Calu3 (cell line): ENCODE measurements at places on chromosomes 16 and 17. TPM values are rescaled to one million over a fixed set of nuclear protein-coding genes. Genes with fewer than 3 reads are reported as not detected.

- H3K27me3 ChIP-seq: peaks cover 74% of the 10 kb centered on the region
- no peak overlapping the region for H3K27ac ChIP-seq
- no peaks in the 10 kb centered on the region for H3K4me1 ChIP-seq
- H3K36me3 ChIP-seq: no peaks in the 10 kb centered on the region
- H3K4me3 ChIP-seq: no peak overlapping the region
- DNase-seq: no peak
Measured at GRCh38 chr17:51479303-51479702, 219.0 kb downstream of the UTP18 start.

GRCh38 chr16:88194397-88195268 is 188.1 kb upstream of the ZNF469 start:
- no peak overlapping the region for H3K27ac ChIP-seq
- H3K4me1 ChIP-seq: no peaks in the 10 kb centered on the region
- no peak for DNase-seq
- peaks cover 36% of the 10 kb centered on the region for H3K27me3 ChIP-seq
- H3K36me3 ChIP-seq: no peaks in the 10 kb centered on the region

DNA sequence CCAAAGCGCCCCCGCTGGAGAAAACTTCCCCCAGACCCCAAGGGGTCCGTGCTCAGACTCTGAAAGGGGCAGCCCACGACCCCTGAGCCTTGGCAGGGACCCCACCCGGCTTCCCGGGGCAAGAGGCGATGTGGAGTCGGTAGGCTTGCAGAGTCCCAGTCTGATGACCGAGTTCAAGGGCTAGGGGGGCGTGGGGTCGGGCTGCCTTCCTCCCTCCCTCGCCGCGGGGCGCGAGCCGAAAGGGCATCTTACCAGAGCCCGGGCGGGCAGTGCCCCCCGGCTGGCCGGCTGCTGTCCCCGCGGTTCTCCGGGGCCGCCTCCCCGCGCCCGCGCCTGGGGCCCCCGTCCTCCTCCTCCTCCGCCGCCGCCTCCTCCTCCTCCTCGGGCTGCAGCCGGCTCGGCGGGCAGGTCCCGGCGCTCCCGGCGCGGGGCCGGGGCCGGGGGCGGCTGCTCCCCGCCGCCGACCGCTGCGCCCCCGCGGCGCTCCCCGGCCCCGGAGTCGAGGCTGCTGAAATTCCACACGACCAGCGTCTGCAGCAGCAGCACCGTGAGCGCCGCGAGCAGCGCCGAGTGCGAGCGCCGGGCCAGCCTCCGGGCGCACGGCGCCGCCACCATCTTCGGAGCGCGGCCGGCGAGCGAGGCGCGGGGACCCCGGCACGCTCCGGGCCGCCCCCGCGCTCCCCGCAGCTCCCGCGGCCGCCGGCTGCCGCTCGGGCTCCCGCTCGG is 415 bp downstream of the XYLT1 start:
- H3K4me1 ChIP-seq: peaks cover 20% of the 10 kb centered on the region
- DNase-seq: peak; percentile 25
- peaks cover 25% of the 10 kb centered on the region for H3K36me3 ChIP-seq
- H3K27ac ChIP-seq: peak overlapping the region; percentile 30
- H3K27me3 ChIP-seq: peaks cover 50% of the 10 kb centered on the region

DNA sequence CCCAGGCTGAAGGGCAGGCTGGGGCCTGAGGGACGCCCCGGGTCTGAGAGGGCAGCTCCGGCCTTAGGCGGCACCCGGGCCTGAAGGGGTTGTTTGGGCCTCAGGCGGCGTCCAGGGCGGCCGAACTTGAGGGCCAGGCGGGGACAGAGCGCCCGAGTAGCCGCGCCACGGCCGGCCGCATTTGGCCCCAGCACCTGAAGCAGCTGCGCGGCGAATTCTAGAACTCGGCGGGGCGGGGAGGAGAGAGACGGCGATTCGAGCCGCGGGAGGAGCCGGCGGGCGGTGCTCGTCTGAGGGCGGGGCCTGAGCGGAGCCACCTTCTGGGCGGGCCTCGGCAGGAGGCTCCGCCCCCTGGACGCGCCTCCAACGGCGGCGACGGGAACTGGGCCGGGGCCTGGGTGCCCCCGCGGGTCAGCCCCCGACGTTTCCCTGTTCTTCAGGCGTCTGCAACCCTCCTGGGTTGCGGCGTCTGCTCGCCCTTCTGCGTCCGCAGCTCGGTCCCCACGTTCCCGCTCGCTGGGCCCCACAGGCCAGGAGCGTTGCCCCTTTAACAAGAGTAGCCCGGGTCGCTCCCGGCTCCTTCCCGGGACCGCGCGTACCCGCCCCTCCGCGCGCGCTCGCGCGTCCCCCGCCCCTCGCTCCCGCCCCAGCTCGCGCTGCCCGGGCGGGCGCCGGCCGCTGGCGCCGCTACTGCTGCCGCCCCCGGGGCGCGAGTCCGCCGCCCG is at the start of the genes INCA1 and KIF1C:
Gene INCA1 (minus strand): TSS at position 221 of the 725 bp plus-strand sequence. CDS start 3,085 bp downstream, outside the sequence.
Gene KIF1C (plus strand): TSS at position 649 of the 725 bp plus-strand sequence. CDS start 2,297 bp downstream, outside the sequence.
- H3K36me3 ChIP-seq: peaks cover 33% of the 10 kb centered on the region
- peak; percentile 87 for DNase-seq
- H3K4me3 ChIP-seq: peak within 1 kb of the TSS; percentile 87
- peaks cover 17% of the 10 kb centered on the region for H3K4me1 ChIP-seq
- peak within 1 kb of the TSS; percentile 68 for H3K27ac ChIP-seq

- no peaks in the 10 kb centered on the region for H3K27me3 ChIP-seq
- H3K4me3 ChIP-seq: no peak overlapping the region
- no peak overlapping the region for H3K27ac ChIP-seq
- DNase-seq: no peak
Measured at GRCh38 chr16:67860589-67861398, 12.1 kb upstream of the EDC4 start.

- H3K36me3 ChIP-seq: no peaks in the 10 kb centered on the region
- no peak overlapping the region for H3K27ac ChIP-seq
- H3K27me3 ChIP-seq: peaks cover 34% of the 10 kb centered on the region
- DNase-seq: no peak
- H3K4me3 ChIP-seq: no peak overlapping the region
Measured at GRCh38 chr17:62126292-62126691, 61.2 kb upstream of the MED13 start.

GRCh38 chr17:35028531-35029262 is 34.8 kb downstream of the RFFL start:
- peaks cover 5% of the 10 kb centered on the region for H3K36me3 ChIP-seq
- H3K4me1 ChIP-seq: peaks cover 23% of the 10 kb centered on the region
- DNase-seq: no peak
- H3K27ac ChIP-seq: no peak overlapping the region

- no peaks in the 10 kb centered on the region for H3K27me3 ChIP-seq
- H3K36me3 ChIP-seq: no peaks in the 10 kb centered on the region
- DNase-seq: no peak
- no peak within 1 kb of the TSS for H3K27ac ChIP-seq
- no peak within 1 kb of the TSS for H3K4me3 ChIP-seq
Measured at GRCh38 chr17:41396996-41397660, at the start of gene KRT31. KRT31 (minus strand) TSS chr17:41397608; CDS start chr17:41397539, 69 bp downstream.

GRCh38 chr16:84751947-84752346 is 52.1 kb downstream of the USP10 start:
- H3K4me3 ChIP-seq: no peak overlapping the region
- H3K27me3 ChIP-seq: no peaks in the 10 kb centered on the region
- H3K27ac ChIP-seq: no peak overlapping the region
- H3K36me3 ChIP-seq: peaks cover 28% of the 10 kb centered on the region
- peaks cover 24% of the 10 kb centered on the region for H3K4me1 ChIP-seq
- DNase-seq: no peak

- peaks cover 79% of the 10 kb centered on the region for H3K4me1 ChIP-seq
- no peak overlapping the region for H3K4me3 ChIP-seq
- DNase-seq: no peak
- H3K36me3 ChIP-seq: peaks cover 80% of the 10 kb centered on the region
- no peaks in the 10 kb centered on the region for H3K27me3 ChIP-seq
- no peak overlapping the region for H3K27ac ChIP-seq
Measured at GRCh38 chr17:72457712-72458111, 336.9 kb downstream of the SOX9 start.

DNA sequence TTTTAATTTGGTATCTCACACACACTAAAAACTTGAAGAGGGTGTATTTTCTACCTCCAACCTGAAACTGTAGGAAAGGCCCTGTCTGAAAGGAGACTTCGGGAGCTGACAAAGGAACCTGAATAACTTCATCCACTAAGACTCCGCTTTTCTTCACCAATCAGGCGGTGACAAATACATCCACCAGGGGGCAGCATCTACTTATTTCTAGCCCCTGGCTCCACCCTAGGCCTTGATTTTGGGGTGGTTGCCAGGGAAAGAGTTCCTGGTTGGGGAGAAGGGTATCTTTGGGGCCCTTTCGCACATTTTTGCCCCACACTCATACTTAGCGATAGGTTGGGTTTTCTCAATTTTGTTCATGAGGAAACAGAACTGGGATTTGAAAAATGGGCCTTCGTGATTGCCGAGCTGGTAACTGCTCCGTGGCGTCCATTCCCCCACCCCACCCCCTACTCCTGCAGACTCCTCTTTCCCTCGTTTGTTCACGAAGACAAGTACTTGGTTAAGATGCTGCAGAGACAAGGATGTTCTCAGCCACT is 4.8 kb upstream of the ARL4D start:
- peaks cover 9% of the 10 kb centered on the region for H3K4me1 ChIP-seq
- peak; percentile 96 for DNase-seq
- no peak overlapping the region for H3K27ac ChIP-seq
- no peak overlapping the region for H3K4me3 ChIP-seq
- H3K27me3 ChIP-seq: no peaks in the 10 kb centered on the region

DNA sequence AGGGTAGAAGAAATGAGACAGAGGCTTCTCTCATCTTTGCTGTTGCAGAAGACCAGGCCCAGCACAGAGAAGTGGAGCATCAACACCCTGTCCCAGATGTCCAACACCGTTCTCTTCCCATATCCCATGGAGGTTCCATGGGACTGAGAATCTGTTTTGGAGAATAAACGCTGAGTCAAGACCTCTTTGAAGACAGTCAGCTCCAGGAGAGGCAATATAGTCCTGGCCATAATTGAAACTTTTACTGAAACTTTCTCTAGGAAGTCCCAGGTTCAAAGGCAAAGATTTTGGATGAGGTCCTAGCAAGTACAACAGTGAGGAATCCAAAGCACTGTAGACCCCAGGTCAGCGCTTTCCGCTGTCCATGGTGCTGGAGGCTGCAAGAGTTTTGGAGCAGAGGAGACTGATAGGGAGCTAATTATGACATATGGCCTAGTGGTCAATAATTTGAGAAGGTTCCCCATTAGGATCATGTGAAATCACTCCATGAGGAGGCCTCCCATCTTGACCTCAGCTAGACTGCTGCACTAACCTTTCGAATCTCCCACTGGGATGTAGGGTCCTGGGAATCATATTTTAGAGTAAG is 36.0 kb downstream of the OSBPL7 start:
- H3K4me3 ChIP-seq: no peak overlapping the region
- DNase-seq: peak; percentile 41
- no peaks in the 10 kb centered on the region for H3K36me3 ChIP-seq
- H3K27ac ChIP-seq: no peak overlapping the region
- no peaks in the 10 kb centered on the region for H3K4me1 ChIP-seq

DNA sequence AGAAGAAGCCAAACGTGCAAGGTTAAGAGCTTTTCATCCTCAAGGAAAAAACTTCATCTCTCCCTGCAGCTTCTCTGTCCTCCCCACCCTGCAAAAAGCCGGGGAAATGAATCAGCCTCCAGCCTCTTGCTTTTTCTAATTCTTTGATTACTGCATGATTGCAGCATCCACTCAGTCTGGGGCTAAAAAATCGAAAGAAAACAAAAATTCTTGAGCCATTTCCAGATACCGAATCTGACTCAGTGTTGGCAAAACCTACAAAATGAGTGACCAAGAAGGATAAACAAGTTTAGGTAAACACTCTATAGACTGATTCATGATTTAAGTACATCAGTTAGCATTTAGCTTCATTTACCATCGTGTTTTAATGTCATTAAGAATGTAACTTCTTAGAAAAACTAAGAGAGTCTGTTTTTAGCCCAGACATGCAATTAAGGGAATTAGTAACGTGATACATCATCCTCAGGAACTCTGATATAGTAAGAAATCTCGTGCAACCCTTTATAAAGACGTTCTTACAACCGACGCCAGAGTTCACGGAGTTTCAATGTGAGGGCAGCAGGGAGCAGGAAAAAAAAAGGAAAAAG is 287.3 kb upstream of the FOXF1 start:
- H3K27ac ChIP-seq: no peak overlapping the region
- no peak overlapping the region for H3K4me3 ChIP-seq
- peaks cover 11% of the 10 kb centered on the region for H3K27me3 ChIP-seq
- H3K36me3 ChIP-seq: no peaks in the 10 kb centered on the region
- no peaks in the 10 kb centered on the region for H3K4me1 ChIP-seq

GRCh38 chr17:81334987-81335772 is 40.1 kb upstream of the SLC38A10 start:
- DNase-seq: no peak
- H3K27ac ChIP-seq: no peak overlapping the region
- no peaks in the 10 kb centered on the region for H3K27me3 ChIP-seq
- H3K4me1 ChIP-seq: peaks cover 50% of the 10 kb centered on the region
- peaks cover 21% of the 10 kb centered on the region for H3K36me3 ChIP-seq
- H3K4me3 ChIP-seq: no peak overlapping the region

- no peak overlapping the region for H3K4me3 ChIP-seq
- H3K27me3 ChIP-seq: no peaks in the 10 kb centered on the region
- H3K27ac ChIP-seq: no peak overlapping the region
- DNase-seq: no peak
- peaks cover 31% of the 10 kb centered on the region for H3K36me3 ChIP-seq
Measured at GRCh38 chr17:28857905-28858800, 3.3 kb downstream of the ERAL1 start.

- H3K4me1 ChIP-seq: peaks cover 21% of the 10 kb centered on the region
- H3K27me3 ChIP-seq: no peaks in the 10 kb centered on the region
- no peak for DNase-seq
- H3K36me3 ChIP-seq: peaks cover 9% of the 10 kb centered on the region
- H3K4me3 ChIP-seq: no peak overlapping the region
Measured at GRCh38 chr16:50252874-50253513, 13.4 kb upstream of the ADCY7 start.

DNA sequence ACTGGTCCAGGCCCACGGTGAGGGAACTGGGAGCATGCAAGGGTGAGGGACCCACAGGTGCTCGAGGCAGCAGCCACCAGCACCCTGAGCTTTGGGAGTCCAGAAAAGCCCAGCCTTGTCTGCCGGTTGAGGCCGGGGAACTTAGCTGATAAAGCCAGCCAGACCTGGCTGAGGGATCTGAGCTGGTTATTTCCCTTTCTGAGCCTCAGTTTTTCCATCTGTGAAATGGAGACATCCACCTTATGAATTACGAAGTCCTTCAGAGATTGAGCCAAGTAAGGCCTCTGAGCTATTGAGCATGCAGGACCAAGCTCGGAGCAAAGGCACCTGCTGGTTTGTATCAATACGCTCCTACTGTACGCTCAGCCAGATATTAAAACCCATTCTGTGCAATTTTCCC is 13.8 kb downstream of the NECAB2 start:
- no peak for DNase-seq
- no peaks in the 10 kb centered on the region for H3K4me1 ChIP-seq
- peaks cover 42% of the 10 kb centered on the region for H3K27me3 ChIP-seq

GRCh38 chr17:65797101-65797500 is 235.7 kb upstream of the AXIN2 start:
- no peak overlapping the region for H3K27ac ChIP-seq
- no peak overlapping the region for H3K4me3 ChIP-seq
- no peaks in the 10 kb centered on the region for H3K36me3 ChIP-seq
- no peak for DNase-seq
- H3K4me1 ChIP-seq: no peaks in the 10 kb centered on the region
- peaks cover 21% of the 10 kb centered on the region for H3K27me3 ChIP-seq

NOXO1 gene
- 10.1 and 11.8 TPM in 2 replicates for total RNA-seq

PDE6G gene
- not detected in 2 replicates for total RNA-seq

PPL gene
- 75.0 and 104 TPM in 2 replicates for total RNA-seq

NOL3 gene
- 33.5 and 35.7 TPM in 2 replicates for total RNA-seq

CLEC18A gene
- total RNA-seq: 2.2 and 3.6 TPM in 2 replicates

LMF1 gene
- total RNA-seq: 31.9 and 34.6 TPM in 2 replicates

DHX58 gene
- 45.6 and 77.5 TPM in 2 replicates for total RNA-seq
